Esophagus squamous epithelium (tissue), 5 donors: ENCODE measurements at places on chromosomes 12 and 14. TPM values are rescaled to one million over a fixed set of nuclear protein-coding genes. Genes with fewer than 3 reads are reported as not detected.

DNA sequence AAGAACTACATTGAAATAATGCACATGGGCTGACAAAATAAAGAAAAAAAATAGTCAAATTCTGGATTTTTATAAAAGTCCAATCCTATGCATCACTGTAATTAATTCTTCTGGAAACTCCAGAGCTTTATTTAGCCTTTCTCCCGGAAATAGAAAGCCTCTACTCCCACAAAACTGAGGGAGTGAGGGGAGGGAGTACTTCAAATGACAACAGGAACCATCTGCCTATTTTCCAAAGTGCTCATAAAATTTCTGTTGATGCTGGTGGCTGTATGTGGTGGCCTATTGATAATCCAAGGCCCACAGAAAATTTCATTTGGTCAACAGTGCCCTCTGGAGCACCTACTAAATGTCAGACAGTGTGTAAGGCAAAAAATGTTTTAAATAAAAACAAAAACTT is 64.6 kb downstream of the KIF21A start:
- no peak for DNase-seq

DNA sequence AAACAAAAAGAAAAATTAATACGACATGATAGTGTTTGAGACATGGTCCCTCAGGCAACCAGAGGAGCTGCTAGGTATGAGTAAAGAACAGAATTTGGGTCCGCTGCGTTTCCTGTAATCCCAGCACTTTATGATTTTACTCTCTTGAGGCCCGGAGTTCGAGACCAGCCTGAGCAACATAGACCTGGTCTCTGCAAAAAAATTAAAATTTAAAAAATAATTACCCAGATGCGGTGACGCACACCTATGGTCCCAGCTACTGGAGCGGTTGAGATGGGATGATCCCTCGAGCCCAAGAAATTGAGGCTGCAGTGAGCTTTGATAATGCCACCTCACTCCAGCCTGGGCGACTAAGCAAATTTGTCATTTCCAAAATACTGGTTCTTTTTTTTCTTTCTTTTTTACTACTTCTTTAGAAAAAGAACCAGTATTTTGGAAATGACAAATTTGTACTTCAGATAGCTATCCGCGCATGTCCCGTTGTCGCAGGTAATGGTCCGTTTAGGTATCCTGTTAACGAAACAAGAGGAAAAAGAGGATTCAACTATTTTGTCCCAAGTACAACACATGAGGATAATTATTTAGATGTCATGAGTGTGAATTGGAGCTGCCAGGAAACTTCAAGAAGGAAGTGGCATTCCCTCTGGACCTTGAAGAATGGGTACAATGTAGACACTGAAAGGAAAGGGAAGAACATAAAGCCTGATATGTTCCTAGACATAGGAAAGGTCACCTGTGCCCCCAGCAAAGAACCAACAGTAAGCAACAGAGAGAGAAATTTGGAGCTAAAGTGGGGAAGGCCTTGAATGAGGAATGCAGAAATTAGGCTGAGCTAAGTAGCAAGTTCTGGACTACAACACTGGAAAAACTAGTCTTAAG is 1.2 kb upstream of the HECTD1 start:
- no peak for DNase-seq

Gene CARMIL3
- 1.2 TPM for total RNA-seq

DNA sequence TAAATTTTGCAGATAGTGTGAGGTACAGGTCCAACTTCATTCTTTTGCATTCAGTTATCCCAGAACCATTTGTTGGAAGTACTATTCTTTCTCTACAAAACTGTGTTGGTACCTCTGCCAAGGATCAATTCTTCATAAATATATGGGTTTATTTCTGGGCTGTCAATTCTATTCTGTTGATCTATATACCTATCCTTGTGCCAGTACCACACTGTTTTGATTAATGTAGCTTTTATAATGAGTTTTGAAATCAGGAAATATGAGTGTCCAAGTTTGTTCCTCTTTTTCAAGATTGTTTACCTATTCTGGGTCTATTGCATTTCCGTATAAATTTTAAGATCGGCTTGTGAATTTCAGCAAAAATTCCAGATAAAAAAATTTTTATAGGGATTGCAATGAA is 48.1 kb downstream of the RERG start:
- DNase-seq: no peak

DNA sequence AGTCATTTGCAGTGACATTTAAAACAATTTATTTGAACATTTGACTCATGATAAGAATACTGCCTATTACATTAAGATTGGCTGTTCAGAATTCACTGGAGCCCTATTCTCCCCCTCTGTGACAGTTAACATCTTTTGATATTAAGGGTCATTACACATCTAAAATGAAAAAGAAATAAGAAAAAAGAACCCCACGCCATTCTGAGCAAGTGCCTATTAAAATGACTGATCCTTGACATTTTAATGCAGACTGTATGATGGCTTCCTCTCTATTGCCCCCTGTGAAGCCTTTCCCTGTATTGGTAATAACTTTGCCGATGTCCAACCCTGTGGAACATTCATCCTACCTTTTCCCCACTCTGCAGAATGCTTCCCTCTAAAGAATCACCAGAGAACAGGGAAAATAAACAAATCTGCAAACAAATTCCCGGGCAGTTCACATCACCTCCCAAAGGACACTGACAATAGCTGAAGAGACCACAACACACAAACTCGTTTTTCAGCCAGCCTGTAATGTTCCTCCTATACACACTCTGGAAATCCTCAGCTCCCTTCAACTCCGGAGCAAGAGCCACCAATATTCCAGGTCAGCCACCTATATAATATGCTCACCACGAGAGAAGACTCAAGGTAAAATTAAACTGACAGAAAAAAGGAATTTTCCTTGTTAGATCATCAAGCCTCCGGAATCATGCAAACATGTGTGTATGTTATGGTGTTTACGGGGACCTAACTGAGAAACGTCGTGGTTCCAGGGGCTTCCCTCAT is 2.1 kb downstream of the NIN start:
- DNase-seq: no peak

DNA sequence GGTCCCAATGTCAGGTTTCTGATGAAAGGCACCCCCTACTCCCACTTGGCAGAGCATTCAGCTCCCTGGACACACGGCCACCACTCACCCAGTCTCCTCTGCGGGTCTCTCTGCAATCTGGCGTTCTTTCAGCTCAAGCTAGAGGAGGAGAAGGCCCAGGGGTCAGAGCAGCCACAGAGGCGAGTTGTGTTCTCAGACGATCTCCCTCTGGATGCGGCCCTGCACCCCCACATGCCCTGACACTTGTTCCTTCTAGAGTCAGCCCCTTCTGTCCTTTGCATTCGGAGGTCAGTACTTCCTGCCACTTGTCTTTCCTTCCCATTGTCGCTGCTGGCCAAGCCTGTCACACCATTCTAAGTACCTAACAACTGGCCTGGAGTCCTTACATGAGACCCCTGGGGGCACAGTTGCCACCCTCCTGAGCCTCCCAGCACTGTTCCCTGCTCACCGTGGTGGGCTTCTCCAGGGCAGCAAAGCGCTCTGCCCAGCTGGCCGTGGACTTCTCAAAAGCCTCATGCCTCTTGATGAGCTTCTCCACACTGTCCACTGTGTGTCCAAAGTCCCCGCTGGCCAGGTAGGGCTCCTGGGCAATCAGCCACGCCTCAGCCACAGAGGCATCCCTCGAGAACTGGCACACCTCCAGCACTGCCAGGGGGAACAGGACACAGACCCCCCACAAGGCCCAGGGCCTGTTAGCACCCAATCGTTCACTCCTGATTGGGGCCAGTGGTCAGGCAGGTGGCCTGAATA is 63.2 kb downstream of the PLEKHG3 start:
- DNase-seq: no peak

GRCh38 chr12:4278329-4279197 is 5.0 kb downstream of the CCND2 start:
- no peak for DNase-seq

Gene PIWIL1
- total RNA-seq: not detected

GRCh38 chr12:116358893-116359761 is 81.6 kb upstream of the MED13L start:
- DNase-seq: peak; percentile 16

Gene TRAFD1
- total RNA-seq: 43.2 TPM

DNA sequence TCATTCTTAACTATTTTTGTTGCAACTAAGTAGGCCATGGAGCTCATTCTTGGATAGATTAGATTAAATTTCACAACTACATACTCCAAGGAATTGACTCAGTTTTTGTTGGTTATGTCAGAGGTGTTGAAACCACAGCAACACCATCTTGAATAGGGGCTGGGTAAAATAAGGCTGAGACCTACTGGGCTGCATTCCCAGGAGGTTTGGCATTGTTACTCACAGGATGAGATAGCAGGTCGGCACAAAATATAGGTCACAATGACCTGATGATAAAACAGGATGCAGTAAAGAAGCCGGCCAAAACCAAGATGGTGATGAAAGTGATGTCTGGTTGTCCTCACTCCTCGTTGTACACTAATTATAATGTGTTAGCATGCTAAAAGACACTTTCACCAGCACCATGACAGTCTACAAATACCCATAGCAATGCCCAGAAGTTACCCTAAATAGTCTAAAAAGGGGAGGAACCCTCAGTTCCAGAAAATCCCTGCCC is 20.9 kb downstream of the DMAC2L start:
- no peak for DNase-seq

- no peak for DNase-seq
Measured at GRCh38 chr12:67355428-67356379, 86.5 kb downstream of the CAND1 start.

Gene ACSM4
- total RNA-seq: not detected

Gene POU6F1
- 0.42 TPM for total RNA-seq

GRCh38 chr14:103543721-103544387 is 14.9 kb downstream of the TRMT61A start:
- no peak for DNase-seq
